GOT3 (cell line): ENCODE measurements at places on chromosomes 16 and 17.

DNA sequence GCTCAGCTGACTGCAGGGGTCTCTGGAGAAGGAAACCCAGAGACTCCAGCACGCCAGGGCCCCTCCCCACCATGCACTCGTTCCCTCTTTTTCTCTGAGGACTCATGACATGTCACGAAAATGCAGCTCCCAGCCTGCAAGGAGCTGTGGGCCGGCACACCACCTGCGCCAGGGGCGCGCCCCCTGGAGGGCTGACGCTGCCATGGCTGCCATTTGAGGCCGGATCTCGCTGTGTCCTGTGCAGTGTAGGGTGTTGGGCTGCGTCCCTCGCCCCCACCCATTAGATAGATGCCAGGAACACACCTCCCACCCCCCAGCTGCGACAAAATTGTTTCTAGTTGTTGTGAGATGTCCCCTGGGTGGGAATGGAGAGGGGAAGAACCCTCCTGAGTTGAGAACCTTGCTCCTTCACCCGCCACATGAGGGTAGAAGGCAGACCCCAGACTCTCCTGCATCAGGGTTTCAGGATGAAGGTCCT is 8.2 kb downstream of the SYNGR2 start:
- DNase-seq = no peak

- DNase-seq = no peak
These were observed 747.5 kb upstream of the EEF2KMT start for GRCh38 chr16:5845046-5845445.

DNA sequence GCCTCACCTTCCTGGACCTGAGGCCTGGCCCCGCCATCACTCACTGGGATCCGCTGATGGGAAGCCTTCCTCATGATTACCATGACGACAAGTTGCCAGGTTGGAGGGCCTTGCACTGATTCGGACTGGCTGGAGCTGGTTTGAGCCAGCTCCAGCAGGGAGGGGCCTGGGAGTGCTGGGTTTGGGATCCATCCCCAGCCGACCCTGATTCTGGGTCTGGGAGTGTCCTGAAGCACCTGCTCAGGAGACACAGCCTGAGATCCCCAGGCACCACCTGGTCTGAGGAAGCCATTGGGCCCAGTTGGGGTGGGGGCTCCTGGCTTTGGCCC is 5.9 kb upstream of the BAIAP3 start:
- no peak for DNase-seq

DNA sequence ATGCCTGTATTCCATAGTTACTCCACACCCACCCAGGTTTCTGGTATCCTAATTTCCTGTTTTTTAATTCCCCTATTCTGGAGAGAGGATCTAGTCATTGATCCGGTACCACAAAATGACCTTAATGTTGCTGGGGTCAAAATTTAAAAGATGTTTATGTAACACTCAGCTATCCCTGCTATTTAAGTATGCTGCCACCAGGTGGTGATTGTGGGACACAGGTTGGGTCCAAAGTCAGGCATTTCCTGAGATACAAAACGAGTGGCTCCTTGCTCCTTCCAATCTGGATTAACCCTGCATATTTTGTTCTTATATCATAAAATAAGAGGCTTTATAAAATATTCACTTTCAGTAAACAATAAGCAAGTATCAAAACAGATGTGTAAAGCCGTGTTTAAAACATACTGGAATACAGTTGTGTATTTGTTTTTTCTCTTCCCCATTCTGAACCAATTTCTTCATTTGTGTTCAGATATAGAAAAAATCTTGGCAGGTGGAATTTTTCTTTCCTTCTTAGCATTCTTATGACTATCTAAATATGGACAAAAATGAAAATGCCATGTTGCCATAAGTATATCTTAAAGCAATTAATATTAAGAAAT is 16.3 kb downstream of the HS3ST4 start:
- no peak for DNase-seq

DNA sequence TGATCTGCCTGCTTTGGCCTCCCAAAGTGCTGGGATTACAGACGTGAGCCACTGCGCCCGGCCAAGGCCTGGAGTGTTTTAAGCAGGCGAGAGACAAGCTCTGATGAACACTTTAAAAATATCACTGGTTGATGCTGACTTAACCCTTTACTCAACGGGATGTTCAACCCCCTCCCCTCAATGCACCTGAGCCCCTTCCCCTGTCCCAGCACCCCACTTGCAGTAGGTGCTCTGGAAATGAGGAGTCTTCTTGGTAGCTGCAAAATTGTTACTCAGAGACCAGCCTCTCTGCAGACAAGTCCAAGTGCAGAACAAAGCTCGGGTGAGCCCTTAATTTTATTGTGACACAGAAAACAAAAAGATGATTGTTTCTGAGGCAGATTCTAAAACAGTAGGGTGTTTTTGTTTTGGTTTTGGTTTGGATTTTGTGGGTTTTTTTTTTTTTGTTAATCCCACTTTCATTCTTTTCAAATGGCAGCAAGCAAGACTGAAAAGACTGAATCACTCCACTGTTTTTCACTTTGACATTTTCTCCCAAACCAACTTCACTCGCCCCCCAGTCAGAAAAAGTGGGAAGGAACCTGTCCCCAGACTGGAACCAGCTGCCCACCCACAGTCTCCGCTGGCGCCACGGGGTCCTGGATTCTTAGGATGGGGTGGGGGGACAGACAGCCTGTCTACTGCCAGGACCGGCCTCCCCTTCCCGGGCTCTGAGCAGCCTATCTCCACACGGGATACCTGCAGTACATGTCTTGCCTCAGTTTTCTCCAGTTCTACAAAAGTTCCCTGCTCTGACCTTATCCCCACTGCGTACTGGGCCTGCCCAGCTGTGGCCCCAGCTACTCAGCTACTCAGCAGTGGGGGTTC is 5.2 kb upstream of the PLLP start:
- DNase-seq = no peak

DNA sequence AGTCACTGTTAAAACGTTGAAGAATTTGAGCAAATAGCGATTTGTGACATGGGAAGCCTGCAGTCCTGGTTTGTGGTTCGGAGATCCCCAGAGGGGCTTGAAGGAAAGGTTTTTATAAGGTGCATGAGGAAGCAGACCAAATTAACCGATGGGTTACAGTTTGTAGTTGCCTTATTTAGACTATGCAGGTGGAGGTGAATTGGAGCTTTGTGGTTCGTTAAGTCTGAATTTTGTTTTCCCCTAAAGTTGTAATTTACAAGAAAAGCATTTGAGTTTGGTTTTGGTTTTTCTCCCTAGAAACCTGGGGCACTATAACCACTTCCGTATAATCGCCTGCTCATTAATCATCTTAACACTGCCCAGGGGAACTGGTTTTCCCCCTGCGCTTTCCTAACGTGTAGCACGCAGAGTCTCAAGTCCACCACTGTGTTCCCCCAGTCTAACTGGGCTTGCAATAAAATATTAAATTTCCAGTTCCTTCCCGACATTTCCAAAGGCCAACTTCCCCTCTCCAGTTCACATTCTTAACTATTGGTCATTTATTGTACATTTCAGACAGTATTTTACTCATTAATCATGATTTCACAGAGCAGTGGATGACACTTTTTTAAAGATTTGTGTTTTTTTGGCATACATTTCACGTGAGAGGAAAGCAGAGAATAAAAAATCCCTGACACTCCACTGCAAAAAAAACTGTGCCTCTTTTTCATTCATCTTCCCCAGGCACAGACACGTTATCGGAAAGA is 932 bp downstream of the ZNF267 start:
- DNase-seq = no peak

- no peak for DNase-seq
These were observed 19.5 kb downstream of the SDR42E2 start for GRCh38 chr16:22181843-22182242.

- no peak for DNase-seq
These were observed 418.5 kb upstream of the CDH5 start for GRCh38 chr16:65947951-65948350.

- no peak for DNase-seq
These were observed 45.3 kb downstream of the IL21R start for GRCh38 chr16:27447301-27447700.

GRCh38 chr16:12879812-12880211 is 21.6 kb upstream of the SHISA9 start:
- no peak for DNase-seq

GRCh38 chr17:15220785-15221184 is 44.3 kb downstream of the PMP22 start:
- no peak for DNase-seq

DNA sequence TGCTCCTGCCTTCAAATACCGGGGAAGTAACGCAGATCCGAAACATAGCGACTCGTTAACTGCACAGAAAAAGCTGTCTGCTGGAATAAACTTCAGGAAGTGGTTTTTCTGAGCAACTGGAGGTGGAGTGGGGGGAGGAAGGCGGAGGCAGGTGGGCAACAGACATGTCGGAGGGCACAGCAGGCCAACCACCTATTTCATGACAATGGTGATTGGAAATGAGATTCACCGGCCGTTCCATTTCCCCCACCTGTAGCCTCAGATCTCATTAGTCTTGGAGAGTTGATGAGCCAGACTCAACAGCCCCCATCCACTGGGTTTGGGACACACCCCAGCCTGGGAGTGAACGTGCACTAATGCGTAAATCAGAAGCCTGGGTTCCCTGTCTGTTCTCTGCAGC is 7.7 kb upstream of the PECAM1 start:
- no peak for DNase-seq

DNA sequence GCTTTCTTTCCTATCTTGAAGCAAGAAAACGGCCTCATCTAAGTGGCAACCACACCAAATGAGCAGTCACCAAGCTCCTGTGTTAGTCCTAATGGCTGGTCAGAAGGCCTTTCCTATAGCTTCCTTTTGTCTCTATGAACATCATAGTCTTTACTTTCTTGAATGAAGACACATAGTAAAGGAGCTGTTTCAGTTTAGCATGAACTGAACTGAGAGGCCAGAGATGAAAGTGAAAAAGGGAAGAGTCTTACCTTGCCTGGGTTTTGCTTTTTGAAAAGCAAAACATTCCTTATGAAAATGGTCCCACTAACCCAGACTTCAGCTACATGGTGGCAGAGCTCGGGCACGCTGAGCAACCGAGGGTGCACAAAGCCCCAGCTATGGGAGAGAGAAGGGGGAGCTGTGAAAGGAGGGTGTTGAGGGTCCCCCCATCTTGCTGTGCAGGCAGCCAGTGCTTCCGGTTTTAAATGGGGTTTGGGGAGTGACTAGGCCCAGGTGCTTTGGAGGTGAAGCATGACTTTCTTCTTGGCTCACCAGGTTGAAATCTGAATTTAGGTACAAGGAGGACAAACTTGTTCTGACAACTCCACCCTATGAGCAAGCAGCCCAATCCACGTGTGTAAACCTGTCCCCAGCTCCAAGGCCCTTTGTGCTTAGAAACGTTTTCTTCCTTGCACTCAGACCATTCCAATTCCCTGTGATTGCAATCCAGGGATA is 9.1 kb upstream of the PSMC3IP start:
- DNase-seq = no peak

DNA sequence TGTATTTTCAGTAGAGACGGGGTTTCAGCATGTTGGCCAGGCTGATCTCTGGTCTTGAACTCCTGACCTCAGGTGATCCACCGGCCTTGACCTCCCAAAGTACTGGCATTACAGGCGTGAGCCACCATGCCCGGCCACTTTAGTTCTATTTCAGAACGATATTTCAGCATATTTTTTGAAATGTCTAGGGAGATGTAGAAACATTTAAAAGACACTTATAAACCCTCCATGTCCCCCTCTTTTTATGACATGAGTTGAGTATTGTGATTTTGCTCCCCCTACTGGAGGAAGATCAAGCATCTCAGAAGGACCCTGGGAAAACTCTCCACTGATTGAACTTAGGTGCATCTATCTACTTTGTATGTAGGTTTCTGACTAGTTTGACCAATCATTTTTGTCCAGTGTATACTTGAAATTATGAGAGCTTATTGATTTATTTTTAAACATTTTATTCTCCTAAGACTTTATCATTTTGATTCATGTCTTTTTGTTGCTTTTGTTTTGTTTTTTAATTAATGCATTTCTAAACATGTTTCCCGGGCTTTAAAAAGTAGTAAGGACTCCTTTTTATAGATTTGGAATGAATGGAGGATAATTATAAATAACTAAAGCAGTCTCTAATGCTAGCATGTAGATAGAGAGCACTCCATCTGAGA is 105.1 kb downstream of the CHD9 start:
- DNase-seq = no peak

DNA sequence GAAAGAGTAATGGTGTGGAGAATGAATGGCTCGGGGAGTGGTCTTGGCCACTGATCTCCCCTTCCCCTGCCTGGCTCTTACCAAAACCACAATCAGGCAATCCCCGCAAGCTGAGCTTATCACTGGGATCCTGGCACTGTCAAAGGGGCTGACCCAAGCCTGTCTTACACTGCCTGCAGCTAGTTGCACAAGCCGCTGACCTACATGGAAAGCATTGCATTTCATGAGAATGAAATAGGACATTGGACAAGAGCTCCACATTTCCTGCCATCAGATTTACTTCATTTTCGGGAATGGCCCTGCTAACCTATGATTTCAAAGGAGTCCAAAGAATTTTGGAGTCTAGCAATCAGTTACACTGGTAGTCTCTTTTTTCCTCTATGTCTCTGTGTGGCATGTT is 146.4 kb downstream of the PCTP start:
- DNase-seq = no peak

- no peak for DNase-seq
These were observed 9.5 kb downstream of the TBX21 start for GRCh38 chr17:47742319-47743181.
